ENCODE measurements at places on chromosomes 7 and 10. TPM values are rescaled to one million over a fixed set of nuclear protein-coding genes. Genes with fewer than 3 reads are reported as not detected.

Gene MNX1
- total RNA-seq: 1.8 TPM

Gene HSPA12A
- total RNA-seq: 2.2 TPM

Gene GNAT3
- total RNA-seq: 5.8 TPM

Gene ITGA8
- total RNA-seq: not detected

DNA sequence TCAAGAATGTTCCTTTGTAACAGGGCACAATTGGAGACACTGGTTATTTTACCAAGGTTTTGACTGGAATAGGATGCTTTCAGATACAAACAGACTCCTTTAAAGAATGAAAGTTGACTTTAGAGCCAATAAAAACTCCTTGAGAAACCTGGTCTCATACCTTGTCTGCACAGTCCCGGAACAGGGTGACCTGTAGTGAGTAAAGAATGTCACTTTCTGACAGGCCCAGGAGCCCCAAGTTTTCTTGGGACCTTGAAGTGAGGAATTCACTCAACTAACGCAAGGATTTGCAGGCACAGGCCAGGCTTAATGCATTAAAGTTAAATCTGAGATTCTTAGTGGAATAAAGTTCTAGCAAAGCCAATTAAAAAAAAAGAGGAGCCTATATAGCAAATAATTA is 11.5 kb upstream of the GARS1 start:
- H3K27ac ChIP-seq: no peak overlapping the region
- no peaks in the 10 kb centered on the region for H3K4me1 ChIP-seq
- no peak overlapping the region for H3K4me3 ChIP-seq
- H3K36me3 ChIP-seq: peaks cover 2% of the 10 kb centered on the region

Gene PTPRN2
- total RNA-seq: not detected

- peaks cover 42% of the 10 kb centered on the region for H3K4me1 ChIP-seq
- no peaks in the 10 kb centered on the region for H3K27me3 ChIP-seq
- peak overlapping the region; percentile 29 for H3K27ac ChIP-seq
- DNase-seq: peak; percentile 66
- peak overlapping the region; percentile 11 for H3K4me3 ChIP-seq
- H3K36me3 ChIP-seq: no peaks in the 10 kb centered on the region
Observed at GRCh38 chr10:114544045-114544659, 113.9 kb downstream of the ABLIM1 start.

- no peak overlapping the region for H3K27ac ChIP-seq
- H3K4me1 ChIP-seq: no peaks in the 10 kb centered on the region
- DNase-seq: no peak
Observed at GRCh38 chr10:60176925-60177324, 212.8 kb downstream of the ANK3 start.

Gene NACAD
- not detected for total RNA-seq

Gene PITRM1
- total RNA-seq: 51.6 TPM

Gene MCU
- total RNA-seq: 18.2 TPM

DNA sequence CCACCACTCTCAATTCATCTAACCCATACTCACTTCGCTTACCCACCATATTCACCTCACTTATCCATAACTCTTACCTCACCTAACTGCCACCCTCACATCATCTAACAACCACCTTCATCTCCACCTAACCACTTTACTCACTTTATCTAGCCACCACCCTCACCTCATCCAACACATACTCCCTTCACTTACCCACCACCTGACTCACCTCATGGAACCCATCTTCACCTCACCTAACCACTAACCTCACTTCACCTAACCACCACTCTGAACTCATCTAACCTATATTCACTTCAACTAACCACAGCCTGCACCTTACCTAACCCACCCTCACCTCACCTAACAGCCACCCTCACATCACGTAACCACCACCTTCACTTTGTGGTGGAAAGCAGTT is 84.2 kb downstream of the VIPR2 start:
- H3K27ac ChIP-seq: no peak overlapping the region
- H3K36me3 ChIP-seq: no peaks in the 10 kb centered on the region
- no peaks in the 10 kb centered on the region for H3K27me3 ChIP-seq
- no peaks in the 10 kb centered on the region for H3K4me1 ChIP-seq
- no peak for DNase-seq

DNA sequence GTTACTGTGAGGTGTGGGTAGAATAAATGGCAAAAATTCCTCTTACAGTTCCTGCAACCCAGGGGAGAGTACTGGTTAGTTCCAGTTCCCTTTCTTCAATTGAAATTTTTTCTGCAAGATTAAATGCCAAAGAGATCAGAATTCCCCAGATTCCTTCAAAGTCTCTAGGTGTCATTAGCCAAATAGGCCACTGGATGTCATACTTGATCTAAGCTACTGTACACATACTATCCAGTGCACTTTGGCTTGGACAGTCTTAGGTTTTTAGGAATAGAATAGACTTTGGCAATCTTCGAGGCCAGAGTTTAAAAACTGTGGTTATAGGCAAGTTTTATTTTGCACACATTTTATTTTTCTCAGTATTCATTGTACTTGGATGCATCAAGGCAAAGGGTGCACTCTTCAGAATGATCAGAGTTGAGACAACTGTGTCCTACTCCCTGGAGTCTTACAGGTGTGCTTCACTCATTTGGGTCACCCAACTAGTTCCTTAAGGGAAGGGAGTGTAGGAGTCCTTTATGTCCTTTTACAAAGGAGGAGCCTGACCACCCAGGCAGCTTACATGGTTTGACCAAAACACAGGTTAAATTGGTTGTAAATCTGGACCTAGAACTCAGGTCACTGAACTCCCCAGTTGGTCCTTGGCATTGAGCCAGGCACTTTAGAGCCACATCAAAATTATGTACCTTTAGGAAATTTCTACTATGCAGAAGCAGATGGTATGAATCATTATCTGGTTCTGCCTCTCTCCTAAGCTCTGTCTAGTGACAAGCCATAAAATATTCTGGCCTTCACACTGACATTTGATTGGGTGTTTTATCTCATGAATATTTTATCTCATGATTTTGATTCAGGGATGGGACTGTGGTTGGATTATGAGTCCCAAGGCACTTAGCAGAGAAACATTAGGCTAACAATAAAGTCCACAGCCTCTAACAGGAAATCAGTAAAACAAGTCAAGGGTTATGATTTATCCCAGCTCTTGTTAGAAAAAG is 49.5 kb downstream of the ASAH2B start:
- no peak overlapping the region for H3K27ac ChIP-seq
- no peaks in the 10 kb centered on the region for H3K36me3 ChIP-seq
- DNase-seq: no peak
- H3K4me1 ChIP-seq: no peaks in the 10 kb centered on the region
- no peaks in the 10 kb centered on the region for H3K27me3 ChIP-seq
- no peak overlapping the region for H3K4me3 ChIP-seq

DNA sequence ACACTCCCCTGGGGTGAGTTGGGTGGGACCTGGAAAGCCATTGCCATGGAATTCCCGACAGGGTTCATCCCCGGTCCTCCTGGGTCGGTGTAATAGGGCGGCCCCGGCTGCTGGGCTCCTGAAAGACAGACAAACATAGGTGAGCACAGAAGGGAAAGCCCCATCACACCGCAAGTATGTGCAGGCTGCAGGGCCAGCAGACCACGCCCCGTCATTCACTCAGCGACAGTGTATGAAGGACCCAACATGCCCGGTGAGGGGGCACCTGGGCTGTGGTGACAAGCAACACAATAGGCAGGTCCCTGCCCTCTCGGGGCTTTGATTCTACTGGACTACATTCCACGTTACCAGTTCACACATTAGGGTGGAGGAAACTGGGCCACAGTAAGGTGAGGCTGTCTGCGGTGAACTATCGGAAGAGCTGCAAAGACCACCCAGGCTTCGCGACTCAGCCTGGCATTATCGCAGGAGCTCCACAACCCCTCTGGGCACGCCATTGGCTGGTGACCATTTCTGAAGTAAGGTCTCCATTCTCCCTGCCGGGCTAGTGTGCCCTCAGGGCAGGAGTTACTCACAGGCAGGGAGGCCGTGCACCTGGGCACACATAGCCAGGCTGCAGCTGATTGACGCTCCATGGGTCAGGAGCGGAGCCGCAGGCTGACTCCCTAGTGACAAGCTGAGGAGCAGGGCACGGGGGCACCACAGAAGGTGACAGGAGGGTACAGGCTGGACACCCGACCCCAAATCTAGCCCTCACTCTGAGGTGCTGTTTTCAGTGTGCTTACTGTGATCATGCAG is 99.2 kb downstream of the VOPP1 start:
- no peak for DNase-seq
- H3K4me1 ChIP-seq: no peaks in the 10 kb centered on the region
- H3K27me3 ChIP-seq: no peaks in the 10 kb centered on the region
- no peak overlapping the region for H3K27ac ChIP-seq
- peaks cover 24% of the 10 kb centered on the region for H3K36me3 ChIP-seq

Gene AKR1C3
- total RNA-seq: not detected
